Upper lobe of right lung (tissue), 1 donor: ENCODE measurements at places on chromosomes 4 and X.

GRCh38 chr4:9924750-9925149 lies 96.5 kb downstream of the SLC2A9 start:
- DNase-seq, result no peak

DNA sequence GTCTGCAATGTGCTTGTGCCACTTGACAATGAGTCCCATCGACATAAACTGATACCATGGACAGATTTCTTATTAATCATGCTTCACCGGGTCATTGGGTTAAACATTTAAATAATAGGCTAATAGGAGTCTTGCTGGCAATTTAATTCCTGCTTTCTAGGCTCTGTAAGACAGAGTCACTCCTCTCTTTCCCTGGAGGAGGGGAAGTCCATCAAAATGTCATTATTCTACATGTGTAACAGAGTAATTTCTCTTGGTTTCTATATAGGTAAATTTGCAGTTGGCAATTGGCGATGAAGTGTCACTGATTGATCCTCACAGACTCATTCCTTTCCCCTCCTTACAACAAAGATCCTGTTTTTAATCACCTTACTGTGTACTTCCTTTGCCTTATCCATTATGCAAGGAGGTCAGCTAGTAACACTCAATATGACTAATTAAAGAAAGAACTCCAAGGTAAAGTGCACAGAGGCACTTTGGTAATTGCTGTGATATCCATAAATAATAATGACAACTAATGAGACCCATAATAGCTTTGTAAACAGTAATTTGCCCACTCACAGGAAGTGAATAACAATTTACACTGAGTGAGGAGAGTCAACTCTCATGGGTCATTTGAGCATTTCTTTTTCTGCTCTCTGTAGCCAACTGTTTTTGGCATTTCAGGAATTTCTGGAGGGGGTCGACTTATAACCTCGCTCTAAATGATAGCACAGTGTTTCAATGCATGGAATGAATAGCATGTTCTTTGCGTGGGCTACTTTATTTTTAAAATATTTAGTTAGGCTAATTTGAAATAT lies 184.0 kb downstream of the UGT8 start:
- no peak for DNase-seq

DNA sequence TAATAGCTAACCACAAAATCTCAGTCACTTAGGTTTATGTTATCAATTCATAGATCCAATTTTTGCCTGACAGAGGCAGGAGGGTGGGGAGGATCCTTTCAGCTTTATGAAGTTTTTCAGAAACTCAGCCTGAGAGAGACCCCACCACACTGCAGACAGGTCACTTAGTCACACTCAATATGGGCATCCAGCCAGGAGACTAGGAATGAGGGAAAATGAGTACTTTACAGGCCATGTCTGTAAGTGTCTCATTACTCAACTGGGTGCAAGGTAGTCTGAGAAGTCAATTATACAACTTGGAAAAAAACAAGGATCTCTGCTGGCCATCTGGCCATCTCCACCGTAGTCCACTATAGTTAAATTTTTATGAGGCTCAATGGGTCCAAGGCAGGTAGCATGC lies 365.9 kb downstream of the INPP4B start:
- DNase-seq, result no peak

GRCh38 chrX:107744868-107745267 lies 30.7 kb downstream of the TSC22D3 start:
- DNase-seq, result no peak
